ENCODE measurements at places on chromosomes 1 and 21.

- peaks cover 4% of the 10 kb centered on the region for H3K36me3 ChIP-seq
- H3K4me1 ChIP-seq: peaks cover 5% of the 10 kb centered on the region
- no peak overlapping the region for H3K4me3 ChIP-seq
- H3K27me3 ChIP-seq: no peaks in the 10 kb centered on the region
Observed at GRCh38 chr1:37995751-37996345, 6.0 kb upstream of the SF3A3 start.

GRCh38 chr1:66332548-66332901 is 201.4 kb upstream of the SGIP1 start:
- peak overlapping the region; percentile 98 for H3K27ac ChIP-seq
- H3K36me3 ChIP-seq: peaks cover 46% of the 10 kb centered on the region
- no peak for DNase-seq
- peak overlapping the region; percentile 93 for H3K4me3 ChIP-seq
- H3K4me1 ChIP-seq: peaks cover 43% of the 10 kb centered on the region

- H3K27me3 ChIP-seq: no peaks in the 10 kb centered on the region
- no peak overlapping the region for H3K4me3 ChIP-seq
- no peak overlapping the region for H3K27ac ChIP-seq
- no peak for DNase-seq
- no peaks in the 10 kb centered on the region for H3K36me3 ChIP-seq
- H3K4me1 ChIP-seq: no peaks in the 10 kb centered on the region
Observed at GRCh38 chr1:62590255-62590969, 6.9 kb upstream of the ANGPTL3 start.

- H3K4me1 ChIP-seq: no peaks in the 10 kb centered on the region
- no peak for DNase-seq
- peaks cover 17% of the 10 kb centered on the region for H3K27me3 ChIP-seq
- H3K36me3 ChIP-seq: no peaks in the 10 kb centered on the region
Observed at GRCh38 chr1:40939320-40940059, 40.0 kb upstream of the CTPS1 start.

- DNase-seq: no peak
- H3K4me1 ChIP-seq: peaks cover 58% of the 10 kb centered on the region
- H3K36me3 ChIP-seq: peaks cover 18% of the 10 kb centered on the region
Observed at GRCh38 chr1:248817065-248817464, 8.7 kb downstream of the SH3BP5L start.

- H3K36me3 ChIP-seq: peaks cover 44% of the 10 kb centered on the region
- H3K4me1 ChIP-seq: peaks cover 33% of the 10 kb centered on the region
- no peaks in the 10 kb centered on the region for H3K27me3 ChIP-seq
- H3K27ac ChIP-seq: peak within 1 kb of the TSS; percentile 97
Observed at GRCh38 chr1:226738995-226739695, at the start of gene ITPKB. Gene ITPKB (minus strand): TSS chr1:226739282. CDS start chr1:226737458, 1,824 bp downstream.

GRCh38 chr1:199163267-199163666 is 524.4 kb downstream of the PTPRC start:
- DNase-seq: no peak
- no peak overlapping the region for H3K27ac ChIP-seq
- H3K27me3 ChIP-seq: no peaks in the 10 kb centered on the region

DNA sequence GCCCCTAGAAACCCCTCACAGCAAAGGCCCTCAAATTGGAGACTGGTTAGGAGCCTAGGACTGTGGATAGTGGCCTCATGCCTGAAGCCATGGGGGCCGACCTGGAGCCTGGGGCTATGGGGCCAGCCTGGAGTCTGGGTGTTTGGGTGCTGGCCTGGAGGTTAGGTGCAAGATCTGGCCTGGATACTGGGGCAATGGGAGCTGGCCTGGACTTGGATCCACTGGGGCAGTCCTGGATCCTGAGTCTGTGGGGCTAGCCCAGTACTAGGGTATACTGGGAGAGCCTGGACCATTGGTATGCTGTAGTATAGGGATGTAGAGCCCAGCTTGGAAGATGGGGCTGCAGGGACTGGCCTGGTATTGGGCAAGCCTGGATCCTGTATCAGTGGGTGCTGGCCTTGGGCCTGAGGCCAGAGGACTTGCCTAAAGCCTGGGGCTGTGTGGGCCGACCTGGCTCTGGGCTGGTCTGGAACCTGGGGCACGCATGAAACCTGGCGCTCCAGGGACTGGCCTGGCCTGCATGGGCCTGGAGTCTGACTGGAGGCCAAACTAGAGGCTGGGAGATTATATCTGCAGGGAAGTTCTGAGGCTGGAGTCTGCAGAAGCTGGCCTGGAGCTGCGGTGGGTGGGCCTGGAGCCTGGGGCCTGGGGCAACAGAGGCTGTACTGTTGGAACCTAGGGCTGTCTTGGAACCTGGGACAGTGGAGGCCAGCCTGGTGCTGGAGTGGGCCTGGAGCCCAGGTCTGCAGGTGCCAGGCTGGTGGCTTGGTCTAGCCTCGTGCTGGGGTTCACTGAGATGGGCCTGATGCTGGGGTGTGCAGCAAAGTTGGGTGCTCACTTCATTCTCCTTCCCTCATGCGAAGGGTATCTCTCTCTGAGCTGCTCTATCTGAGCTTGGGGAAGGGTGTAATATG is 12.6 kb upstream of the DENND1B start:
- no peak overlapping the region for H3K27ac ChIP-seq
- H3K36me3 ChIP-seq: no peaks in the 10 kb centered on the region
- H3K27me3 ChIP-seq: no peaks in the 10 kb centered on the region
- DNase-seq: no peak

DNA sequence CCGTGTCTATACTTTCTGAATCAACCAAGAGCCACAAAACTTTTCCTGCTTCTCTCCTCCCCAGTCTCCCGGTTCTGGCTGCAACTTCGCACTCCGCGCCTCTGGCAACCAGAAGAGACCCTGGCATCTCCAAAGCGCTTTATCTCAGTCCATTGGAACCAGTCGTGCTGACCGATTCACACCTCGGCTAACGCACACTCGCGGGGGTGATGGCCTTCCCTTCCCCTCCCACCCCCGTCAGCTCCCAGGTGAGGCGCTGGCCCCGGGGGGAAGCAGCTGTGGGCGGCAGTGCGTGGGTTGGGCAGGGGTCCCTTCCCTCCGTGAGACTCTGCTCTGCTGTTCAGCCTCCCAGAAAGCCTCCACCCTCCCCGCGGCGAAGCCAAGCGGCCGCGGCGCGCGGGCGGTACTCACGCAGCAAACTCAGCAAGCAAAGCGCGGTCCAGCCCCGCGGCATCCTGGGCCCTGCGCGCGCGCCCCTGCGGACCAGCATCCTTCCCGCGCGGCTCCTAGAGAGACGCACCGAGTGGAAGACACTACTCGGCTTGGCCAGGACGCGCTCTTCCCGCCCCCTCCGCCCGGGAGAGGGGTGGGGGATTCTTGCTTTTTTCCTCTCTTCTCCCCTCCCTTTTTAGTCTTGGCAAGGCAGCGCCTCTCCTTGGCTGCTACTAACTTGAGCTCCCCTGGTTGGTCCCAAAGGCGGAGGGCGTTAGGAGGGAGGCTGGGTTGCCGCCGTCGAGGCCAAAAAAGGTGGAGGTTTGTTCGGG is at the start of gene CD34:
Gene CD34, minus strand, starts transcription at position 535 of the 764 bp plus-strand sequence. Its CDS starts 45 bp downstream, at position 490.
- peak within 1 kb of the TSS; percentile 14 for H3K4me3 ChIP-seq
- peaks cover 83% of the 10 kb centered on the region for H3K27me3 ChIP-seq
- peaks cover 17% of the 10 kb centered on the region for H3K4me1 ChIP-seq
- H3K27ac ChIP-seq: no peak within 1 kb of the TSS
- peaks cover 2% of the 10 kb centered on the region for H3K36me3 ChIP-seq

DNA sequence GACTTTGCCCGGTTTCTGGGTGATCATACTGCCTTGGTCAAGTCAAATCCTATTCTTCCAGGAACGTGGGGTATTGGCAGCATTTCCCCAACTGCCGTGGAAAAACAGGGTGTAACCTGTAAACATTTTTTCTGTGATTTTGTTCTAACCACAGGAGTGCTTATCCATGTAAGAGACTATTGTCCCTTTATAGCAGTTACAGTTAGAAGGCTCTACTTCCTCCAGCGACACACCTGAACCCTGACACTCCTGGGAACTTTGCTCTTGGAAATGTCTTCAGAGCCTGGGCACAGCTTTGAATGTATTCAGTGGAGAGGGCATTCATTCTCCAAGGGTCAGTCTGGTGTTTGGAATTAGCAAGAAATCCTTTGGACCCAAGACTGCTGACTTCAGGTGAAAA is 26.4 kb upstream of the ARHGEF10L start:
- no peak for DNase-seq
- H3K27me3 ChIP-seq: peaks cover 38% of the 10 kb centered on the region
- H3K36me3 ChIP-seq: no peaks in the 10 kb centered on the region
- no peak overlapping the region for H3K4me3 ChIP-seq

DNA sequence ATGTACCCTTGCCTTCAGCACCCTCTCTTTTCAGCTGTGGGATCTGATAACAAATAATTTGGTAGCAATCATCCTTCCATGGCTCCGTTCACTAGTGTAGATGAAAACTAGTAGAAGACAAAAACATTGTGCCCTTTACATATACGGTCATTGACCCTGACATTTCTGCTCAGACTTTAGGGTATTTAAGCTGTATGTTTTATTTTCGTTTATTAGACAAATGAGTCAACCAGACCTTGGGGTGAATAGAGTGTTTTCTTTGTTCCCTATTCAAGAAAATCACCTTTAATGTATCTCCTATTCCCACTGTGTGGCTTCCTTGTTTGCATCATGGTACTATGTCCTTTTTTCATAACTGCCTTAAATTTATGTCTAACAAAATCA is 187.3 kb downstream of the VAV3 start:
- no peak overlapping the region for H3K4me3 ChIP-seq
- H3K27me3 ChIP-seq: no peaks in the 10 kb centered on the region
- H3K36me3 ChIP-seq: peaks cover 14% of the 10 kb centered on the region
- H3K4me1 ChIP-seq: peaks cover 8% of the 10 kb centered on the region
- no peak for DNase-seq
- H3K27ac ChIP-seq: no peak overlapping the region

DNA sequence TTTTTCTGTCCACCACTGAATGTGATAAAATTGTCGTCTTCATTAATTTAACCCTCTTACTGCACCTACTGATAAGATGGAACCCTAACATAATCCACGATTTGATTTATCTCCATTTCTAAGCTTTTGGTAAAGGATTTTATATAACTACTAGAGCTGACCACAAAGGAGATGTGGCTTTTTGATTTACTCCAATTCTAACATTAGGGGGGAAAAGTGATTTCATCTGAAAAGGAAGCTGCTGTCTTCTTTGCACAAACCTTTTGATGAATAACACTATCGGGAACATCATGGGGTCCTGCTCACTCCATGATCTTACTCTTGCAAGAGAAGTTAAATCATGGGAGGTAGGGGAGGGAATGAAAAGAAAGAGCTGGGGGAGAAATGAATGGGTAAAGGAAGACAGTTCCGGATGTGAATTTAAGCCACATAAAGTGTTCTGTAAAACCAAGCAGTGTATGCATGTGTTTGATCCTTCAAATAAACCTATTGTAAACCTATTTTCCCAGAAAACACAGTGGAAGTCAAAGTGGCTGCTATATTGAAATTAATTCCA is 161.8 kb downstream of the GABPA start:
- H3K36me3 ChIP-seq: peaks cover 3% of the 10 kb centered on the region
- no peak overlapping the region for H3K4me3 ChIP-seq
- no peak for DNase-seq
- peaks cover 13% of the 10 kb centered on the region for H3K27me3 ChIP-seq

DNA sequence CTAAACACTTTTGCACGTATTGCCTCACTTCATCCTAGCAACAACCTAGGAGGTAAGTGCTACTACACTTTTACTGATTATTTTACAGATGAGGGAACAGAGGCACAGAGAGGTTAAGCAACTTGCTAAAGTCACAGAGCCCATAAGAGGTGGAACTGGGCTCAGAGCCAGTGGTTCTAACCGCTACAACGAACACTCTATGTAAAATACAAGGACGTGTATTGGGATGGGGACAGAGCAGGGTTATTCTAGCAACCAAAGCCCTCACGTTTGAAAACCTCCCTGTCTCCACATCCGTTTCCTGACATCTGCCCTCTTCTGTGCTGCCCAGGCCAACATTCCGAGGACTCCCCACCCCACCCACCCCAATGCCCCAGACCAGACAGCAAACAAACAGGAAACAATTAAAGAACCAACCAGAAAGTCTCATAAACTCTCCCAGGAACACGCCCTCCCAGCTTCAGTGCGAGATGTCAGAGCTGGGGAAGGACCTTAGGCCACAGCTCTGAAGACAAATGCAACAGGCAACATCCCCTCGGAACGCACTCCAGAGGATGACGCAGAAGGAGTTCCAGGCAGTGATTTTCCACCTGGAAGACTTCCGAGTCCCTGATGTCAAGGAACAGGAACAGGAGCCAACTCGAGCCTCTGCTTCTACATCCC is 41.1 kb downstream of the GLIS1 start:
- H3K36me3 ChIP-seq: no peaks in the 10 kb centered on the region
- no peak overlapping the region for H3K27ac ChIP-seq
- no peak overlapping the region for H3K4me3 ChIP-seq
- H3K27me3 ChIP-seq: peaks cover 4% of the 10 kb centered on the region
- DNase-seq: no peak

DNA sequence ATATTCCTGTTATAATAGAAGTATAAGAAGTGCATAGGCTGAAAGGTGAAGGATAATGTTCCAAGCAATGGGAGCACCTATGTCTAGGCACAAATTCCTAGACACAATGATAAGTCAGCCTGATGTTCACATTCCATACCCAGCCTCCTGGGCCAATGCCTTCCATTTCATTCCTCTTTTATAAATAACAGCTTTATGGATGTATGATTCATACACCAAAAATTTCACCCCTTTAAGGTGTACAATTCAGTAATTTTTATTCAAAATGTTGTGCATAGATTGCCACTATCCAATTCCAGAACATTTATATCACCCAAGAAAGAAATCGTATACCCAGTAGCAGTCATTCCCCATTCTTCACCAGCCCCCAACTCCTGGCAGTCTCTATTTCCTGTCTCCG is 118.8 kb downstream of the BRINP2 start:
- H3K4me1 ChIP-seq: no peaks in the 10 kb centered on the region
- no peaks in the 10 kb centered on the region for H3K36me3 ChIP-seq
- no peaks in the 10 kb centered on the region for H3K27me3 ChIP-seq

DNA sequence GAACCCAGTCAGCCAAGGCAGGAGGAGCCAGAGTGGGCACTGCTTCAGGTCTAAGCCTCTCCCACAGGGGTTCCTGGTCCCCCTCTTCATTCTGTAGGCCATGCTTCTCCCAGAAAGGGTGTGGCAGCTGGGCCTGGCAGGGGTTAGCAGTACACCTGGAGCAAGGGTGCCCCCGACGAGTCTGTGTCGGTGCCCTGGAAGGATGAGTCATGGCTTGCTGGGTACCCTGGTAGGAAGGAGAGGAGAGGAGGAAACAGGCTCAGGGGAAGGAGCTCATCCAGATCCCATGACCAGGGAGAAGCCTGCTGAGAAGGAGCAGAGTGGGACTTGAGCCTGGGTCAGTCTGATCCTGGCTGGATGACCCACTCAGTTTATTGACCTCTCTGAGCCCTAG is 10.3 kb downstream of the KDF1 start:
- peaks cover 8% of the 10 kb centered on the region for H3K36me3 ChIP-seq
- H3K4me1 ChIP-seq: no peaks in the 10 kb centered on the region
- no peak for DNase-seq
- peak overlapping the region; percentile 9 for H3K27ac ChIP-seq

GRCh38 chr1:100215101-100215500 is 34.5 kb downstream of the DBT start:
- H3K27me3 ChIP-seq: no peaks in the 10 kb centered on the region
- peaks cover 32% of the 10 kb centered on the region for H3K36me3 ChIP-seq
- no peaks in the 10 kb centered on the region for H3K4me1 ChIP-seq
- H3K27ac ChIP-seq: no peak overlapping the region
- H3K4me3 ChIP-seq: no peak overlapping the region
